ENCODE measurements at places on chromosomes 7 and 10.

- no peak for DNase-seq
Observed at GRCh38 chr10:110073896-110074295, 66.1 kb downstream of the ADD3 start.

DNA sequence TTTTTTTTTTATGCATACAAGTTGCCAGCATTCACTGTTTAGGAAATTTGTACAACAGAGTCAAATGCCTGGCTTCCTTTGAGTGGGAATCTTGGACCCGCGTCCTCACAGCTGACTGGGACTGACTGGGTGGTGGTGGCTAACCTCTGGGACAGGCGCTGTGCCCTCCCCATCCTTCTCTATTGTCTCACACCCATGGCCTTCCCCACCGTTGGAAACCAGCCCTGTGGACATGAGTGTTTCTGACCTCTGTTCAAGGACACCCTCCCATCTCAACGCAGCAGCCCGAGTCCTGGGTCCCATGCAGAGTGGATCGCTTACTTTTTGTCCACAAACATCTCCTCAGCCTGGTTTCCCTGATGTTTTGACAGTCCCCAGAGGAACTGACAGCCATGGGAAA is 125.1 kb upstream of the PPIF start:
- no peak for DNase-seq

GRCh38 chr7:75920431-75921161 is 5.6 kb downstream of the POR start:
- no peak for DNase-seq

DNA sequence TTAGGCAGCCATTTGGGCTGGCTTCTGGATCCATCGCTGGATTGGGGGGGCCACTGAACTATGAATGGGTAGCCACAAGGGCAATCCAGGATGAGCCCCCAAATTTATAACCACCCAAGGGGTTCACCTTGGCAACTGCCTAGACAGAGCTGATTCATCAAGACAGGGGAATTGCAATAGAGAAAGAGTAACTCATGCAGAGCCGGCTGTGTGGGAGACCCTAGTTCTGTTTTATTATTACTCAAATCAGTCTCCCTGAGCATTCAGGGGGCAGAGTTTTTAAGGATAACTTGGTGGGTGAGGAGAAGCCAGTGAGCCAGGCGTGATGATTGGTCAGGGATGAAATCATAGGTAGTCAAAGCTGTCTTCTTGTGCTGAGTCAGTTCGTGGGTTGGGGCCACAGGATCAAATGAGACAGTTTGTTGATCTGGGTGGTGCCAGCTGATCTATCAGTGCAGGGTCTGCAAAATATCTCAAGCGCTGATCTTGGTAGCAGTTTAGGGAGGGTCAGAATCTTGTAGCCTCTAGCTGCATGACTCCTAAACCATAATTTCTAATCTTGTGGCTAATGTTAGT is 57.9 kb downstream of the DNAJB9 start:
- no peak for DNase-seq

- no peak for DNase-seq
Observed at GRCh38 chr10:113528876-113529275, 24.0 kb upstream of the HABP2 start.

GRCh38 chr10:62046522-62047227 is 145.2 kb downstream of the ARID5B start:
- no peak for DNase-seq

DNA sequence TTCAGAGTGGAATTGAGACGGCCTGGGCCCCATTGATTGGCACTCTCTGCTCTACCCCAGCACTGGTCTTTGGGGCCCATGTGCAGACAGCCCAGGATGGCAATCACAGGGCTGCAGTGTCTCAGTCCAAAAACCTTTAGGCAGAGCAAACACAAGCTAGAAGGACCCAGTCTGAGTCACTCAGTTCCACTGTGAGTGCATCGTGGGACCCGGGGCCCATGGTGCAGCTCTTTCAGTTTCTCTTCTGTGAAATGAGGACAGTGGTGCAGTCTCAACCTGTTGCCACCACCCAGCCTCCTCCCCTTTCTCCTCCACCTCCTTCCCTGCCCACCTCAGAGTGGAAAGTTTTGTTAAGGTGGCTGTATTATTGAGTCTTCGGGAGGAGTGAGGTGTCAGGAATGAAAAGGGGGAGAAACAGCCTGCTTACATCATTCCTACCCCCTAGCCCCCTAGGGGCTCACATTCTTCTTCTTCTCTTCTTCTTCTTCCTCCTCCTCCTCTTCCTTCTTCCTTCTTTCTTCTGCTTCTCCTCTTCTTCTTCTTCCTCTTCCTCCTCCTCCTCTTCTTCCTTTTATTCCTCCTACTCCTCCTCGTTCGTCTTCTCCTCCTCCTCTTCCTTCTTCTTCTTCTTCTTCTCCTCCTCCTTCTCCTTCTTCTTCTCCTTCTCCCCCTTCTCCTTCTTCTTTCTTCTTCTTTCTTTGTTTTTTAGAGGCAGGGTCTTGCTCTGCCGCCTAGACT is 19.5 kb upstream of the CARD11 start:
- no peak for DNase-seq

Data from NCI-H1105 (cell line).